ENCODE measurements at places on chromosomes 12 and 14.

DNA sequence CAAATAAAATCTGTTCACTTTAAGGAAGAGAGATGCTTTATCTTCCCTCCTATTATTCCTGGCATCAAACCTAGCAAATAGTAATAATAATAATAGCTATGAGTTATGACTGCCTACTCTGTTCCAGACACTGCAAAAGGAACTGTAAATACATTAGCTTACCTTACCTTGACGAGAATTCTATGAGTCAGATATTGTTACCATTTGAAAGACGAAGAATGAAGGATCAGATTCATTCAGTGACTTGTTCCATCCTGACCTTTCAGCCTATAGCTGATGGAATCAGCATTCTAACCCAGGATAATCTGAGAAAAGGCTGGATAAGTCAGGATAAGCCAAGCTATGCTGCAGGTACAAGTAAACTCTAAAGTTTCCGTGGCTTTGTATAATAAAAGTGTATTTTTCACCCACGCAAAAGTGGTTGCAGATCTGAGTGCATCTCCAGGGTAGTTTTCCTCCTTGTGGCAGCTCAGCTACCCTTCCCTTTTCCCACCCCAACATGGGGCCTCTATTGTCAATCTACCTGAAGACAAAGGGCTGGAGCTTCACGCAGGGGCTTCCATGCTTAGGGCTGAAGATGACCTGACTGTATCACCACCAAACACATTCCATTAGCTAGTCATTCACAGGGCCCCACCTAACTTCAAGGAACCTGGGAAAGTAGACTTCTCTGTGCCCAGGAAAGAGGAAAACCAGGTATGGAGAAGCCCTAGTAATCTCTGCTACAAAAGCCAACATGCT lies 57.2 kb upstream of the CCND2 start:
- DNase-seq: no peak

DNA sequence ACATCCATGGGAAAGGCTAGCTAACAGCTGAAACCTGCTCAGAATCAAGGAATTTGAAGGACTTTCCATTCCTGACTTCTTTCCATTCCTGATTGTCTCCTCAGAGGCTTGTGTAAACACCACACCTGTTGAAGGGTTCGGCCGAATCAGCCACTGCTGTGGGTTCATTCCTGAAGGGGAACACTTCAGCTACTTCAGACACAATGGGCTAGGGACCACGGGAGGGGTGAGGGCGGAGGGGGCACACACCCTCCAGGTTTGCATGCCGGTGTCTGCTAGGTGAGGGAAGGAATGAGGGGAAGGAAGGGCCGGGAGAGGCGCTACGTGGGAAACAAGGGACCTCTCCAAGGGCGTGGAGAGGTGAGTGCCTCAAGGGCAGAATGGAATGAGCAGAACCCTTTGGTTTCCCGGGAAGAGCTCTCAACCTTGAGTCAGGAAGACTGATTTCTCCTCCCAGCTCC lies 1.3 kb downstream of the GPRC5A start:
- DNase-seq: no peak

GRCh38 chr12:46777587-46777986 lies 48.2 kb downstream of the SLC38A4 start:
- DNase-seq: no peak

DNA sequence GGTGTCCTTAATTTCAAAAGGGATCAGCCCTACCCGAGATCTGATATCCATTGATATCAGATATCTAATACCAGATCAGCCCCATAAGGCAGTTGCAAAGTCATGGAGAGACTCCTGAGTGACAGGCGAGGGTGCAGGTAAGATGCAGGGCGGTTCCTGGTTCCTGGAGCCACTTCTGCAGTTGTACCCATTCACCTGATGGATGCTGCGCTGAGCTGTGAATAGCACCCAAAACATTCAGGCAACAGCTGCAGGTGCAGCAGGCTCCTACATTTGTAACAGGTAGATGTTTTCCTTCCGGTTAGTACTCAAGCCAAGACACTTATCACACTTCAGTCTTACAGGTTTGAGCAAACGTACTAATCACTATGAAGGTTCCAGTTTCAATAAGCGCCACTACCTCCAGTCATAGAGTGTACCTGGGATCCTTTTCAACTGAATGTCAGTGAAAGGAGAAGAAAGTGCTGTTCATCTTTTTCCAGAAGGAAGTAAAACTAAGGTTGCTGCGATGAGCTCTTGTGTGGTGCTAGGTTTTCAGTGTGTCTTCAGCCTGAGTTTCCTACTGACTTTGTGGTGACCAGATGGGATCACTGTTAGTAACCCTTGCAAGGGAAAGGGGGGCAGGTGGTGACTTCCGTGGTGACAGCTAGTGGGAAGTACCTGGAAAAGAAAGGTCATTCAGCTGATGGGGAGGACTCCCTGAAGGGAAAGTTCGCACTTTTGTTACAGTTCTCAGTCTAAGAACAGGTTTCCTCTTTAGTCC lies 1.9 kb downstream of the ATP6V0A2 start:
- DNase-seq: no peak

- no peak for DNase-seq
These were observed 46.3 kb downstream of the PHETA1 start for GRCh38 chr12:111322336-111323250.

DNA sequence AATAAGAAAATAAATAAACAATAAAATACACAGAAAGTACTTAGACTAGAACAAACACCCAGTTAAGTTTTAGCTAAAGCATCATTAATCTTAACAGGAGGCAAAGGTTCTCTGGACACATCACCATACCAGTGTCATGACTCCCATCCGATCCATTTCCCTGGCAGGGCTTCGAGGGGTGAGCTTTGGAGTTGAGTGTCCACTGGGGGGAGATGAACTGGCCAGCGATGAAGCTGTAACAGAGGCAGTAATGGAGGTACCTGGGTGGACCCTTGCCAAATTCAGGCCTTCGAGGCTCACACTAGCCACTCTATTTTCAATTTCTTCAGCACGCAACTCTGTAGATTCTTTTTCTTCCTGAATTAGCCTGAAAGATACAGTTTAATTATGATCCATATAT lies 269.5 kb downstream of the ACSS3 start:
- no peak for DNase-seq

- DNase-seq: no peak
These were observed 244.0 kb upstream of the DAAM1 start for GRCh38 chr14:58944343-58944967.

DNA sequence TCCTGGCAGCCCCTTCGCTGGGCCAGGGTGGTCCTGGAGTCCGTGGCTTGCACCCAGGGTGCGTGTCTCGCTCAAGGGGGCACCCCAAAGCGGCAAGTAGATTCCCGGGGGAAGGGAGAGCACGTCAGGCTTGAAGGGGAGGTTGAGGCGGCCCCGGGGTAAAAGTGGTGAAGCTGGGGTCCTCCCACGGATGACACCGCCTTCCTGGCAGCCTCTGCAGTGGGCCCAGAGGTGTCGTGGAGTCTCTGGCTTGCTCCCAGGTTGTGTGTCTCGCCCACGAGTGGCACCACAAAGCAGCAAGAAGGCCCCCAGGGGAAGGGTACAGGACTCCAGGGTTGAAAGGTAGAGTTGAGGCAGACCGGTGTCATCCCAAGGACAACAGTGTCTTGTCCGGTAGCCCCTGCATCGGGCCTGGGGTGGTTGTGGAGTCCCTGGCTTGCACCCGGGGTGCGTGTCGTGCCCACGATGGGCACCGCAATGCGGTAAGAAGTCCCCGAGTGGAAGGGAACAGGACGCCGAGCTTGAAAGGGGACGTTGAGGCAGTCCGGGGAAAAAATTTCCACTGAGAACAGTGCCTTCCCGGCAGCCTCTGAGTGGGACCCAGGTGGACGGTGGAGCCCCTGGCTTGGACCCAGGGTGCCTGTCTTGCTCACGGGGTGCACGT lies 158.0 kb upstream of the ALG10B start:
- no peak for DNase-seq

DNA sequence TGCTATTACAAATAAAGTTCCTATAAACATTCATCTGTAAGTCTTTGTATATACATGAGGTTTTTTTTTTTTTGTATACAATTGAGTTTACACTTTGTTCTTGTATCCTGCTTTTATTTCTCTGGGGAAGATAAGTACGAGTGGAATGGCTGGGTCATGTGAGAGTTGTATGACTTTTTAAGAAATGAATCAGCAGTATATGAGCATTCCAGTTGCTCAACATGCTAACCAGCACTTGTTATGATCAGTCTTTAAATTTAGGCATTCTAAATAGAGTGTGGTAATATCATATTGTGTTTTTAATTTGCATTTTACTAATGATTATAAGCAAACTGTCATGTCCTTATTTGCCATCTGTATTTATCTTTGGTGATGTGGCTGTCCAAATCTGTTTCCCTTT lies 44.7 kb upstream of the AMIGO2 start:
- no peak for DNase-seq

All from renal cortex interstitium (tissue), 15 donors.